ENCODE measurements at places on chromosomes 6 and 20.

- no peak for DNase-seq
Observed at GRCh38 chr6:109121411-109121810, 26.1 kb downstream of the CEP57L1 start.

DNA sequence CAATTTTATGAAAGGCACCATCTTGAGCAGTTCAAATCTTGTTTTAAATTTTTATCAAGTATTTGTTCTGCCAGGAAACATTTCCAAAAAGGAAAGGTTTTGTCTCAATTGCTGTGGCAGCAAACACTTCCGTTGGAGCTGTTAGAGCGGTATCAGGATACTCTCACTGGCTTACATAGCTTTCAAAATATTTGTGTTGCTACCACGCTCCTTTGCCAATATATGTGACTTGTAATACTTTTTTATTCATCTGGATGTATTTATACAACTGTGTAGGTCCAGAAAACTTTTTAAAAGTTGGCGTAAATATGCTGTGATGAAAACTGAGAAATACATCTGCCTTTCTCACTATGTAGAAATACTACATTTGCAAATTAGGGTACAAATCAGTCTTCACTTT lies 37.8 kb upstream of the NHSL1 start:
- no peak for DNase-seq

DNA sequence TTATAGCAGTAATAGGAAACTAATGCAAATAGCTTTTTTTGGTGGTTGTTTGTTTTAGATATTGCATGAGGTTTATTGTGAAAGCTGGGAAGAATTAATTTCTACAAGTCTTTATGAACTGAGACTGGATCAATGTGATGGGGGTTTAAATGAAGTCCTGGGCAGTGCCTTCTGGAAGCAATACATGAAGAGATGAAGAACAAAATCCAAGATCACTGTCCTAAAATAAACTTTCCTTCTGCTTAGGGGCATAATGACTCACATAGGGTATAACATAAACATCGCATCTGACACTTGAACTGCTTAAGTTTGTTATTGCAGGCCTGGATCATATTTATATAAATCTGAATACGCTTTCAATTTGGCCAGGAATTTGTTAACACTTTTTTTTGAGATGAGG lies 20.9 kb upstream of the SHLD1 start:
- DNase-seq, result no peak

- no peak for DNase-seq
Observed at GRCh38 chr6:131084982-131085381, 21.9 kb upstream of the EPB41L2 start.

- DNase-seq, result no peak
Observed at GRCh38 chr6:66568271-66568670, 861.2 kb upstream of the EYS start.

GRCh38 chr6:27825025-27825793 lies 87.0 kb downstream of the OR2B2 start:
- DNase-seq, result no peak

DNA sequence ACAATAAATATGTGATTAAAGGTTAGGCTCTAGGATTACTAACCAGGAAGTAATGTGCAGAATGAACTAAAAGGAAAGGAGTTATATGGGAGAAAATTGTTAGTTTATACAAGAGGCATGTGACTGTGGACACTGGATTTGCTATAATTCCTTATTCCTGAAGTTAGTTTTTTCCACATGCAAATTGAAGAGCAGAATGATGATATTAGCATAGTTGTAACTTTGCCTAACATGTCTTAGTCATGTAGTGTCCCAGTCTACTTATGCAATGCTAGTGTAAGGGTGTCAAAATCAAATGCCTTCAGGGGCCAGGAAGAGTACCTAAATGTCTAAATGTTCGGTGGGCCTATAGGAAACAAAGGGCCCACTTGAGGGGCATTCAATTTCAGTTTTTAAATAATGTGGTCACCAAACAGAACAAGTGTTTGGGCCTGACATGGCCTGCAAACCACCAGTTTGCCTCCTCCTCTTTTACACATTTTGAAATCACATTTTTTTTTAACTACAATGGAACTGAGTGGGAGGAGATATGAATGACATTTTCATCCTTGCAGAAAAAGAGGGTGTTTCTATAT lies 28.0 kb upstream of the CEP85L start:
- no peak for DNase-seq

DNA sequence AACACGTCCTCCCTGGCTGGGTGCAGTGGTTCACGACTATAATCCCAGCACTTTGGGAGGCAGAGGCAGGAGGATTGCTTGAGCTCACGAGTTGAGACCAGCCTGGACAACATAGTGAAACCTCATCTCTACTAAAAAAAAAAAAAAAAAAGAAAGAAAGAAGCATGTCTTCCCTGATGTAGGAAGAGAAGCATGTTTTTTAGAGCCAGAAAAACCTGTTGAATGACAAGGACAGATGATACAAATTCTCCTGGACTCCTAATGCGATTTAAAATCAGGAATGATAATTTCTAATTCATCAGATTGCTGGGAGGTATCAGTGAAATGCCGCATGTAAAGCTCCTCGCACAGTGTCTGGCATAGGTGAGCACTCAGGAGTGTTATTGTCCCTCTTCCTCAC lies 23.7 kb upstream of the SEC63 start:
- DNase-seq, result no peak

DNA sequence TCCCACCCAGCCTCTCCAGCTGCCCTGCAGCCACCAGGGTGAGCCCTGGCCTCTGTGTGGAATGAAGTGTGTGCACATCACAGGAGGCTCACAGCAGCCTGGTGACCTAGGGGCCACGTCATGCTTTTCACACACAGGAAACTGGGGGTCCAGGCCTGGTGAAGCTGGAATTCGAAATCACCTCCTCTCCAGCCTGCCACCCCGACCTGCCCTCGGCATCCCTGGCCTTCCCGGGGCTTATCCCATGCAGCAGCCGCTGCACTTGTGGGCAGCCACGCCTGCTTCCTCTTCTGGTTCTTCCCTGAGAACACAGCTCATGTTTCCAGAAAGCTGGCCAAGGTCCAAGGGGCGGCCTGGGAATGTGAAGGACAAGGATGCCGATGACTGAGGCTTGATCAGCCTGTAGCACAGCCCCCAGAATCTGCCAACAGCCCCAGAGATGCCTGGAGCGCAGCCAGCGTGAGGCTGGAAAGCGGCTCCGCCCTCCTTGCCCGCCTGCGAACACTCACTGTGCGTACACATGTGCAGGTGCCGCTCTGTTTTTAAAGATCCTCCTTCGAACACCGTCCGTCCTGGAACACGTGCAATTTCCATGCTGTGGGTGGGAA lies 4.2 kb upstream of the NTSR1 start:
- DNase-seq, result peak; percentile 87

- DNase-seq, result no peak
Observed at GRCh38 chr6:154363821-154364220, 7.2 kb upstream of the IPCEF1 start.

- no peak for DNase-seq
Observed at GRCh38 chr20:8545212-8545611, 413.1 kb downstream of the PLCB1 start.

GRCh38 chr6:144582939-144583613 lies 297.9 kb downstream of the UTRN start:
- DNase-seq, result no peak

DNA sequence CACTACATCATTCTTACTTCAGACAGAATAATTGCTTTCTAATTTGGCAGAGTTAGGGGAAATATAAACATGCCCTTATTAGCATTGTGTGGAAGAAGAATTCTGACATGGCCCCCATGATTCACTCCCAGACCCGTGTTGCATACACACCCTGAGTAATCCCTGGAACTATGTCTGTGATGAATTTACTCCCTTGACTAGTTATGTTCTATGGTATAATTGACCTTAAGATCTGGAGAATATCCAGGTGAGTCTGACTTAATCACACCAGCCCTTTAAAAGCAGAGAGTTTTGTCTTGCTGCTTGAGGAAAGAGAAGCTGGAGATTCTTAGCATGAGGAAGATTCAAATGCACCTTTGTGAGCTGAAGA lies 262.9 kb downstream of the SOX4 start:
- DNase-seq, result no peak

DNA sequence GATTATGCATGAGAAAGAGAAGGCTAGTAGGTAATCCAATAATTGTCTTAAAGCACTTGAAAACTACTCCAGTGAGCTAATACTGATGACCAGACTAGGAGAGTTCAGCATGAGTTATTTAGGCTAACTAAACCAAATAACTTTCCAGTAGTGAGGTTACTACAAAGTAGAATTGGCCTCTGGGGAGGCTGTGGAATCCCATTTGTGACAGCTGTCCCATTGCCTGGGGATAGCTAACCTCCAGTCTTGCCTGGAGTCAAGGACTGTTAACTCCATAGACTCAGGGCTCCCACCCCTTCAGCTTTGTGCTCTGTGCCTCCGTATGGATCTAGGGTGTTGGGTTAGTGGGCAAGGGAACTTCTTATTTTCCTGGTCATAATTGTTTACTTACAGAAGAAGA lies 51.0 kb downstream of the KCNQ5 start:
- no peak for DNase-seq

DNA sequence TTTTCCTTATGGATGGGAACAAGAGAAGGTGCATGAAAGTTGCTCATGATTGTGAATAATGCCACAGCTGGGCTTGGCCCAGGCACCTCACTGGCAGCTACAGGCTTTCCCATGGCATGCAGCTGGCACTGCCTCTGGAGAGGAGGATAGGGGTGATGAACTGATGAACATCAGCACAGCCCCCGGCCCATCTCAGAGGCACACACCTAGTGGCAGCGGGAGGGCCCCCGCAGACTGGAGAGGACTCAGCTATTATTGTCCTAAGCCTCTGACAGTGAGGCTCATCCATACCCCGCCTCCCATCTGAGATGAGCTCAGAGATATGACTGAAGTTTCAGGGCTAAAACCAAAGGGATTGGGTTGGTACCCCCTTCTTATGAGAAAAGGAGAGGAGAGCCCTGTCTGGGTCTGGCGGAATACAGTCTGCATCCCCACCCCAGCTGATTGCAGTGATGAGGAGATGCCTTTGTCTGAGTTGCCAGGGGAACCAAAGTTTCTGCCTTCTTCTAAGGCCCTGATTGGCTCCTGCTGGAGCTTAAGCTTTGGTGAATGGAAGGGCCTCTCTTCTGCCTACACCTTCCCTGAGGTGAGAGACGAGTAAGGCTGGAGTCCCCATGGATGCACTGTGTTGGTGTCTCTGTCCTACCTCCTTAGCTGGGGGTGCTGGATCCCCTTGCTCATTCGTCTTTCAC lies 27.6 kb upstream of the EPB41L1 start:
- no peak for DNase-seq

DNA sequence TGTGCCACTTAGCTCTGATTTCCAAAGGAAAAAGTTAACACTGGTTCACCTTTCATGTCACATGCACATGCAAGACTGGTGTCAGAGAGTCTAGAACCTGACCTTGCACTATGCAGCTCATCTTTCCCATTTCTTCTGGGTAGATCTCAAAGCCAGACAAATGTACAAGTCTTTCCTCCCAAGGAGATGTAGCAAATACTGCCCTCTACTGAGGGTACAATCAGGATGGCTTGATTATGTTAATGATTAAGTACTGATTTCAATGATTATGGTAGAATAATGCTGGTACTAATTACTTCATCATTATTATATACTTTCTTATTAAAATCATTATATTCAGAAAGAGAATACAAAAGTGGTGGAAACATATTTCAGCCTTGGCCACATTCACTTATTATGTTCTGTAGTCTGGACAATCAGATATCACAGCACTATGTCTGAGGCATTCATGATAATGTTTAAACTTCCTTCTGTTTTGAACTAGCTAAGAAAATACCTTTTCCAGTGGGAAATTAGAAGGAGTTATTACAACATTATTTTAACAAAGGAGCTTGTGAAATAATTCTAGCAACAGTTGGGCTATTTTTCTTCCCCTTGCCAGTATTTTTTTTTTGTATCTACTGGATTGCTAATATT lies 68.5 kb upstream of the FOXO3 start:
- peak; percentile 44 for DNase-seq

DNA sequence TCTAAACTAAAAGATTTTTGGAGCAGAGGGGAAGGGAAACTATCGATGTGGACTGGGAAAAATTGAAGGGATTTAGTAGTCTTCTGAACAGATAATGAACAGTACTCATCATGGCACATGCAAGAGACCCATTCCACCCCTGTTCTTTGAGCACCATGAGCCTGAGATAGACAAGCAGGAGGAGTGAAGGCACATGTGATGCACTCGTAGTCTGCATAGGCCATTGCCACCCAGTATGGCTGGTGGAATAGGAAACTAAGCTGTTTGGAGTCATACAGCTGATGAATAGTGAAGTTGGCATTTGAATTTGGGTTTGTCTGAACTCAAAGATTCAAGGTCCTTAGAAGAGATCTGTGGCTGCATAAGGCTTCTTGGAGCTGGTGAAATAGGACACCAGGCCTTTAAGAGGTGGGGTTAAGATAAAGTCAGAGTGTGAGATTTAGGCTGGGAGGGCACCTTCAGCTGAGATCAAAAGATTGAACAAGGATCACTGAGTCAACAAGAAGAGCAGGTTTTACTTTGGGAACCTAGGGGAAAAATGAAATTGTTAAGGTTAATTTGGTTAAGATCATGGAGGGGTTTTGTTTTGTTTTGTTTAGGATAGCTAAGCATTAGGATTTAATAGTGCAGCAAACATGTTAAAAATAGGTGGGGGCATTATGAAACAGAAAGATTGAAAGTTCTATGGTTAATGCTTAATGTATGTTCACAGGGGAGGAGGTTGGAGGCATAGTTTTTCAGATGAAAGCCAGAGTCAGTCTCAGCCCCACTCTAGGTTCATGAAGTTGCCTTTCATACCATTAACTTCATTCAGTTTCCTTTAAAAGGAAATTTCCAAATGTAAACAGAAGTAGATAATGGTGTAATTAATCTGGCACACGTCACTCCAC lies 148.8 kb downstream of the ARID1B start:
- DNase-seq, result no peak

GRCh38 chr6:55979526-55979925 lies 104.1 kb upstream of the BMP5 start:
- DNase-seq, result no peak

DNA sequence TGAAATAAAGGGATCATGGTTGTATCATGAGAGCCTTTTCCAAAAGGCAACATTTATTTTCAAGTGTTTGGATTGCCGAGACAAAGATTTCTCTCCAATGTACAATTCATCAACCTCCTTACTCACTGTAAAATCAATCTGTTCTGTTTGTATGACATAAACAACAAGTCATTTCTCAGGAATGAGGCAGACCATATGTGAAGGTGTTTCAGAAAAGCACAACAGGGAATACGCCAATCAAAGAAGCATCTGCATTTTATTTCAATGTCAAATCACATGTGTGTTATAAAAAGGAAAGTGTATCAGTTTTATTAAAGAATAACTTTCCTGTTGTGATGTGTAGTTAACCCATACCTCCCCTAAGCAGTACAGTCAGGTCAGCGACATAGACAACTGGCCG lies 653.7 kb downstream of the TFAP2A start:
- no peak for DNase-seq

Measured in HTR-8/SVneo (cell line).